Spinal cord (tissue), 10 donors: ENCODE measurements at places on chromosomes 7 and 10. TPM values are rescaled to one million over a fixed set of nuclear protein-coding genes. Genes with fewer than 3 reads are reported as not detected.

DNA sequence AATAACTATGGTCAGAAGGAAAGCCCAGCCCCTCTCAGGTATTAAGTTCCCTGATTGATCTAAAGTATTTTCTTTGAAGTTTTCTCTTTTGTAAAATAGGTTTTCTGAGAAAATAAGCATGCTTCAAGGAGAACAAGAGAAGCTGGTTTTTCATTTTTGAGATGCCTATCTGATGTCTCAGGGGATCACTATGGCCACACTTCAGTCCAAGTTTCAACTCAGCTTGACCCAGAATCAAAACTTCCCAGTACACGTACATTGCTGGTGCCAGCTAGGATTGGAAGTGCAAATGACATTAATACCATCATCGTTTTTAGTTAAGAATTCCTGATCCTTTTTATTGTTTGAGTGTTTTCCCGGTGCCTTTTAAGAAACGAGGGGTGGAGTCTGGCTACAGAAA, 7.2 kb downstream of the ITIH5 start:
- no peaks in the 10 kb centered on the region for H3K4me1 ChIP-seq
- no peak overlapping the region for H3K4me3 ChIP-seq
- H3K36me3 ChIP-seq = no peaks in the 10 kb centered on the region
- DNase-seq = no peak

Gene OPN1SW
- polyA plus RNA-seq = 2.3 TPM

DNA sequence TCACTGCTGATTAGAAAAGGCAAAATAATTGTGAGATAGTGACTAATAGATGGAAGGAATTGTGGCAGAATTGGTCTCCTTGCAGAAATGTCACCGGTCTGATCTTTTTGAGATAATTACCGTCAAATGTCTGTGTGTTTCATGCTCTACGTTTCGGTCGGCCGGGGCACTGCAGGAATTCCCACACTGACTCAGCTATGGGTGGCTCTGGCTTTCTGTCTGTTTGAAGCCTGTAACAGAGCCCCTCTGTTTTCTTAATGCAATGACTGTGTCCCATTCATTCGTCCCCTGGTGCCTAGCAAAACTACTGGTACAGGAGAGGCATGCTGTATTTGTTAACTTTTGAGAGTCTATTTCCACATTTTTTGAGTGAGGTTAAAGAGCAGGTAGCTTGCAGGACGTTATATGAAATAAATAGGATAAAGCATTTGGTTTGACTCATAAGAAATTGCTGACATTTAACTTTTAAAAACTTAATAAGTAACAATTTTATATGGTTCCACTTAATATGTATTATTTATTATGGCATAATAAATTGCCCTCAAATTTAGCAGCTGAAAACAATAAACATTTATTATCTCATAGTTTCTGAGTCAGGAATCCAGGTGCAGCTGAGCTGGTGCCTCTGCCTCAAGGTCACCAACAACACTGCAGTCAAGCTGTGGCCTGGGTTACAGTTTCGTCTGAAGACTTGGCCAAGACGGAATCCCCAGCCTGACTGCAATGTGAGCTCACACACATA, 53.3 kb upstream of the CTBP2 start:
- H3K36me3 ChIP-seq = no peaks in the 10 kb centered on the region
- H3K4me3 ChIP-seq = no peak overlapping the region
- no peaks in the 10 kb centered on the region for H3K27me3 ChIP-seq
- H3K27ac ChIP-seq = no peak overlapping the region
- H3K4me1 ChIP-seq = peaks cover 25% of the 10 kb centered on the region
- no peak for DNase-seq

Gene HERPUD2
- 28.7 TPM for polyA plus RNA-seq

GRCh38 chr10:58152673-58153263, 114.9 kb downstream of the IPMK start:
- no peaks in the 10 kb centered on the region for H3K27me3 ChIP-seq
- H3K4me3 ChIP-seq = no peak overlapping the region
- peak; percentile 62 for DNase-seq
- H3K4me1 ChIP-seq = no peaks in the 10 kb centered on the region
